Kasumi-1 (cell line): ENCODE measurements at places on chromosomes 2 and 18.

- no peak for DNase-seq
Measured at GRCh38 chr18:8948471-8949149, 153.9 kb upstream of the NDUFV2 start.

GRCh38 chr2:239070466-239070865, 222.6 kb downstream of the TWIST2 start:
- no peak for DNase-seq

DNA sequence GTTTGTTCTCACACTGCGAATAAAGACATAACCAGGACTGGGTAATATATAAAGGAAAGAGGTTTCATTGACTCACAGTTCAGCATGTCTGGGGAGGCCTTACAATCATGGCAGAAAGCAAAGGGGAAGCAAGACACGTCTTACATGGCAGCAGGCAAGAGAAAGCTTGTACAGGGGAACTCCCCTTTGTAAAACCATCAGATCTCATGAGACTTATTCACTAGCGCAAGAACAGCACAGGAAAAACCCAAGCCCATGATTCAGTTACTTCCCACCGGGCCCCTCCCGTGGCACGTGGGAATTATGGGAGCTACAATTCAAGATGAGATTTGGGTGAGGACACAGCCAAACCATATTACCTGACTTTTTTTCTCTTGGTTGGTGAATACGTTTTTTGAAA, 51.3 kb downstream of the TMEM247 start:
- no peak for DNase-seq

GRCh38 chr18:34938090-34938489, 103.1 kb upstream of the MAPRE2 start:
- DNase-seq, result no peak
